A549 (cell line): ENCODE measurements at places on chromosomes 4 and X.

DNA sequence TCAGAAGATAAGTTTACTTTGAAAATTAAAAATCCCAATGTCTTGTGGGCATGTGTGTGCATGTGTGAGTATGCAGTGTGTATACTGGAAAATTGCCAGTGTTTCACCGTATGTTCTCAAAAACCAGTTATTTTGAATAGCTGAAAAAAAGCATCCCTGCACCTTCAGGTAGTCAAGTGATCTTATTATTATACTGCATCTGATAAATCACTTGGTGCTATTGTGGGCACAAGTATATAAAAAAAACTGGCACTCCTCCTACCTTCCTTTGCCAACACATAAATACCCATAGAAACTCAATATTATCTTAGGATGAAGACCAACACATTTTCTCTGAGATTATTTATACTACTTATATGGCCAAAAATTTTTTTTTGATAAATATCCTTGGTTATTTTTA is 91.5 kb upstream of the MAP9 start:
- DNase-seq, result no peak

DNA sequence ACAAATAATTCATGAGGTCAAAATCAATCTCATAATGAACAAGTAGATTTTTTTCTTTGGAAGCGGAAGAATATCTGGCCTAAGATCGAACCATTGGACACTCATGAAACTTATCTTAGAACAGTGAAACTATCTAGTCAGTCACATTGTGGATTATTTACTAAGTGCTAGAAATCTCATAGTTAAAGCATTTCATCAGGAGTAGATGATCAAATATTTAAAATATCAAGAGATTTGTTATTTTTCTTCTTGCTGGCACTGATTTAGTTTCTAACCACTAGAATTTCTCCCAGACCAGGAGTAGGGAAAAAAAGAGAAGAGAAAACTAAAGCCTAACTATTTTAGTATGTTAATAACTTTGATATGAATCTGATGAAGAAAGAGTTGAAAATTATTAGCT is 105.5 kb downstream of the SHROOM3 start:
- no peak for DNase-seq

DNA sequence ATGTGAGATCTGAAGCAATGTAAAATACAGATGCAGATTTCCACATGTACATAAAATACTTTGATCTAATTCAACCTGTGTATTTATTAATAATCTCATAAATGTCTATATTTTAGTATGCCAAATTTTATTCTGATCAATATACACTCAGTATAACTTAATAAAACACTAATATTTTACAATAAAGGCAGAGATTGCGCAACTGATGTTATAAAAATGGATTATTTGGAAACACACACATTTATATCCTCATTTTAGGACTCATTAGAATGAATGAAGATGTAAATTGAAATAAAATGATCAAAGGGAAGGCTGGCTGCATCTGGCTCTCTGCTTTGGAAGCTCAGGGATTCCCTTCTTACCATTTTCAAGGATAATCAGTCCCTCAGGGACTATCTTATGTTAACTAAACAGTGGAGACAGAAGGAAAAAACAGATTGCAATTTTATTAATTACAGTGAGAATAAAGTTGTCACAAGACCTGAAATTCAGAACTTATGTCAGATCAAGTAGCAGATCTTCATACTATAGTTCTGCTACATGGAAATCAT is 900.9 kb upstream of the EPHA5 start:
- no peak for DNase-seq

DNA sequence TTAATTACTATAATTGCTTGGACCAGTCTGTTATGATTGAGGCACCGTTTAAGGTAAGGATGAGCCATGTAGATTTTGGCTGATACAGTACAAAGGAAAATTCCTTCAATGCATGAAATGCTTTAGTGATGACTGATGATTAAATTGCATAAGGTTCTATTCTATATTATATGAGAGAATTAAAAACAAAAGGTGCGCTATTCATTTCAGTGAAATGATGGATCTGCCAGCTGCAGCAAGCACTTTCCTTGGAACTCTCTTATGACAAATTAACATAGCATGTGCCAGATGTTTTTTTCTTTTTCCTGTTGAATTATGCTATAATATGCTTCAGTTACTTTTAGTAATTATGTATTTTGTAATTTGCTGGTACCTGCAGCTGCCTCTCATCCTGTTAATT is 98.5 kb downstream of the JADE1 start:
- DNase-seq, result no peak

DNA sequence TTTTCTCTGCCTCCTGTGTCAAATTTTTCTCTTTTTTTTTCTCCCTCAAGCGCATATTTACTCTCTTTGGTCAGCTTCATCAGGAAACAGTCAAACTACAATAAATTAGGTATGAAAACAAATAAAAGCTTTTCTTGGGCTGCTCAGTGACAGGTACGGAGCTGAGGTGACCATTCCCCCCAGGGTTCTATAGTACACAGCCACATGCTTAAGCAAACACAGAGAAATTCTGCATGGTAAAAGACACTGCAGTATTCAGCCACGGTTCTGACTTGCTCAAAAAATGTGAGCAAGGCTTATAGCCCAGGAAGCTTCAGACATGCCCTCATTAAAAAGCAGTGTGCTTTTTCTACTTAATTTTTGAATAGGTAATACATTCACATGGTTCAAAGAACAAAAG is 138.5 kb downstream of the GRIA3 start:
- no peak for DNase-seq

DNA sequence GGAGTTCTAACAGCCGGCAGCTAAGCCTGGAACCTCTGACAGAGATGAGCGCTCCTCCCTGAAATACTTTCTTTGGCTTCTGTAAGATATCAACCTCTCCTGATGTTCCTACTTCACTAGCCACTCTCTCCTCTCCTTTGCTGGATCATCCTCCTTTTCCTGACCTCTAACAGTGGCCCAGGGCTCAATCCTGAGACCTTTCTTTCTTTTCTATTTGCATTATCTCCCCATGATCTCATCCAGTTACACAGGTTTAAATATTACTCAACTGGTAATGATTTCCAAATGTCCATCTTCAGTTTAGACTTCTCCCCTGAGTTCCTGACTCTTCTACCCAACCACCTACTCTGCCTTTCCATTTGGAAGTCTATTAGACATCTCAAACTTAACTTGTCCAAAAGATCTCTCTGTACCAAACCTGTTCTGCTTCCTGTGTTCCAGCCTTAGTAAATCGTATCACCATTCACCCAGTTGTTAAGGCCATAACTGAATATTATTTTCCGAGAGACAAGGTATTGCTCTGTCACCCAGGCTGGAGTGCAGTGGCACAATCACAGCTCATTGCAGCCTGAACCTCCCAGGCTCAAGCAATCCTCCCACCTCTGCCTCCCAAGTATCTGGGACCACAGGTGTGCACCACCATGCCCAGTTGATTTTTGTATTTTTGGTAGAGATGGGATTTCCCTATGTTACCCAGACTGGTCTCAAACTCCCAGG is 41.1 kb downstream of the RFC1 start:
- no peak for DNase-seq

- DNase-seq, result no peak
These were observed 1.8 kb downstream of the SFRP2 start for GRCh38 chr4:153787061-153787560.

GRCh38 chrX:11111037-11111851 is at the start of gene HCCS:
TSS of gene HCCS (plus strand) at chrX:11111332. CDS start at chrX:11112061, 729 bp downstream.
- peak; percentile 83 for DNase-seq

GRCh38 chrX:1591863-1592469 is 562 bp downstream of the AKAP17A start:
- DNase-seq, result no peak

- no peak for DNase-seq
These were observed 80.9 kb upstream of the MSANTD1 start for GRCh38 chr4:3168029-3168428.

DNA sequence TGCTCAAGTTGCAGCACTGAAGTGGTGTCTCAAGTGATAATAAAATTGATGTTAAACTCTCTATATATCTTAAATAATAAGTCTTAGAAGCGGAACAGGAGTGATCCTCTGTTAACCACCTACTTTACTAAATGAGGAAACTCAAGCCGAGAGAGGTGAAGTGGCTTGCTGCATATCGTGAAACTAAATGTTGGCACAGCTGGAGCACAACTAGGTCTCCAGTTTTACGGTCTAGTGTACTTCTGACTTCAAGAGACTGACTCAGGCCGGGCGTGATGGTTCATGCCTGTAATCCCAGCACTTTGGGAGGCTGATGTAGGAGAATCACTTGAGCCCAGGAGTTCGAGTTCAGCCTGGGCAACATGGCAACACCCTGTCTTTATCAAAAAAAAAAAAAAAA is 35.5 kb upstream of the PLS3 start:
- no peak for DNase-seq

- no peak for DNase-seq
These were observed 22.1 kb upstream of the CEP135 start for GRCh38 chr4:55926610-55927009.

GRCh38 chrX:67892401-67892800 is 348.6 kb downstream of the AR start:
- DNase-seq, result no peak

DNA sequence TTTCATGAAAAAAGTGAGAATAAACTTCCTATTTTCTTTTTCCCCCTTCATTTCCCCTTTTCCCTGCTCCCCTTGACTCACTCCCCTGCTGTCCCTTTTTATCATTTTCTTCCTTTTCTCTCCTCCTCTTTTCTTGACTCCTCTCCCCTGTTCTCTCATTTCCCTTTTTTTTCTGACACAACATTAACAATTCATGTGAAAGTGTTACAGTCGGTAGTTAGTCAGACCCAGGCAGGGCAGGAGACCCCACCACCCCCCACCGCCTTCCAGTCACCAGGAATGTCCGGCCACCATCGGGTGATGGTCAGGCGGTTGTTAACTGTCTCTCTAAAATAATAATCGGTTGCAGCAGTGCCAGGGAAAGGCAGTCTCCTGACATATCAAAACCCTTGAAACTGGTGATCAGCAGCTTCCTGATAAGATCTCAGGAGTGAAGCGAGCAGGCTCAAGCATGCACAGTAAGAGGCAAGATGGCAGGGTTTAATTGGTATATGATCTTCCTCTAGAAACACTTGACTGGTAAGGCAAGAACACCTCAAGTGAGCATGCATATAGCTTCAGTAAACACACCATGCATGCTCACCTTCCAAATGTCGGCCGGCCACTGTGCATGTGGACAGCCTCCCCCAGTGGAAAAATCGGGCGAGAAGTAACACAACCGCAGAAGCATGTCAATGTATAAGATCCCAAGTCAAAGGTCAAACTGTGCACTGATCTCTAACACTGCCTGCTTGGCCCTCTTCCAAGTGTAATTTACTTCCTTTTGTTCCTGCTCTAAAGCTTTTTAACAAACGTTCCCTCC is 191.4 kb downstream of the NDST4 start:
- no peak for DNase-seq

- peak; percentile 1 for DNase-seq
These were observed 37.1 kb downstream of the SLC39A8 start for GRCh38 chr4:102308032-102308799.

DNA sequence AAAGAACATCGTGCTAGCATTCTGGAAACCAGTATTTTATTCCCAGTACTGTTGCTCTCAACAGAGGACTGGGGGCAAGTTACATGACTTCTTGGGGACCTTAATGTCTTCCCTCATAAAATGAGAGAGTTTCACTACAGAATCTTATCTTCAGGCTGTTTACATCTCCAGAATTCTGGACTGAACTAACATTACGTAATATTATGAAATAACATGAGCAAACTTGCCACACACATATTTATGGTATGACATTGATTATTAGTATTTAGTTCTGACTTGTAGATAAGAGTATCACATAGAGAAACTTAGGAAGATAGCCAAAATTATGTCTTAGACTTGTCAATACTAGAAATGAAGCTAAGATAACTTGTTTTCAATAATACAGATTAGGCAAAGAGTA is 68.0 kb downstream of the NFKB1 start:
- DNase-seq, result no peak

GRCh38 chrX:9301836-9302235 is 163.0 kb upstream of the TBL1X start:
- no peak for DNase-seq

- no peak for DNase-seq
These were observed 53.6 kb downstream of the KLF3 start for GRCh38 chr4:38717604-38718003.

GRCh38 chr4:91764085-91764484 is 539.7 kb upstream of the GRID2 start:
- no peak for DNase-seq

- no peak for DNase-seq
These were observed 32.3 kb downstream of the GRK4 start for GRCh38 chr4:2995546-2996265.

DNA sequence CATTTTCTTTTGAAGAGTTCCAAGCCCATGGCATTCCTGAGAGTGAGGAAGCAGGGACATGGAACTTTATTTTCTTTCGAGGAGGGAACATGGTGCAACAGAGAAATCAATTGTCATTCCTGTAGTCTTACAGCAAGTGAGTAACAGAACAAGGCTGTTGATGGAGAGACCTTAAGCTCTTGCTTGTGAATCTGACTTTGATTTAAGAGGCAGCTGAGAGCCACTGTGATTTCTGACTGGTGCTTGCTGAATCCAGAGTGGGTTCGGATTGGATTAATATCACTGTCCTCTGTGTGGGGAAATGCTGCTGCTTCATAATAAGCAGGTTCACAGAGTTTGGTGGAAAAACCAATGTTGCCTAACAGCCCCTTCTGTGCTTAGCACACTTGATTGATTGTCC is 4.7 kb upstream of the ATP1B4 start:
- no peak for DNase-seq

- DNase-seq, result no peak
These were observed 2616.0 kb downstream of the ARAP2 start for GRCh38 chr4:33628296-33628695.

- DNase-seq, result no peak
These were observed 62.5 kb downstream of the KIAA0232 start for GRCh38 chr4:6845027-6845426.

DNA sequence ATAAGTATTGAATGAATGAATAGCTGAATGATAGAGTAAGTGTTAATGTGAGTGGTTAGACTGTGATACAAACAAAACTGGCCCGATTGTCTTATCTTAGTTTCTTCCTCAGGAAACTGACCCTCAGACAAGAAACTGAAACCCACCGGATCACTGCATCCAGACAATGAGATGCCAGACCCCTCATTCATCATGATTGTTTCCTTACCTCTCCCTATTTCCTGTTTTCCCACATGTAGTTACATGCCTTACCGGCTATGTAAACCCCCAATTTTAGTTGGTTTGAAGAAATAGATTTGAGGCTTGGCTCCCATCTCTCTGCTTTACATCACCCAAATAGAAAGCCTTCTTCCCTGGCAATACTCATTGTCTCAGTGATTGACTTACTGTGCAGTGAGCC is 218.9 kb upstream of the PPP1R2C start:
- DNase-seq, result no peak

DNA sequence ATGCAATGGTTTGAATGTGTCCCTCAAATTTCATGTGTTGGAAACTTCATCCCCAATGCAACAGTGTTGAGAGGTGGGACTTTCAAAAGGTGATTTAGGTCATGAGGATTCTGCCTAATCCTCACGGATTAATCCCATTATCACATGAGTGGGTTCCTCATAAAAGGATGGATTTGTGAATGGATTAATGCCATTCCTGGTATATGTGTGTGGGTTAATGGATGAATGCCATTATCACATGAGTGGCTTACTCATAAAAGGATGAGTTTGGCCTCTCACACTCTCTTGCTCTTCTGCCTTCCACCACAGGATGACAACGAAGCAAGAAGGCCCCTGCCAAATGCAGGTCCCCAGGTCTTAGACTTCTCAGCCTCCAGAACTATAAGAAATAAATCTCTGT is 30.5 kb upstream of the NEUROG2 start:
- DNase-seq, result no peak

GRCh38 chrX:23981222-23981621 is 45.8 kb downstream of the KLHL15 start:
- no peak for DNase-seq
